Right atrium auricular region (tissue), 2 donors: ENCODE measurements at places on chromosomes 1 and 21.

DNA sequence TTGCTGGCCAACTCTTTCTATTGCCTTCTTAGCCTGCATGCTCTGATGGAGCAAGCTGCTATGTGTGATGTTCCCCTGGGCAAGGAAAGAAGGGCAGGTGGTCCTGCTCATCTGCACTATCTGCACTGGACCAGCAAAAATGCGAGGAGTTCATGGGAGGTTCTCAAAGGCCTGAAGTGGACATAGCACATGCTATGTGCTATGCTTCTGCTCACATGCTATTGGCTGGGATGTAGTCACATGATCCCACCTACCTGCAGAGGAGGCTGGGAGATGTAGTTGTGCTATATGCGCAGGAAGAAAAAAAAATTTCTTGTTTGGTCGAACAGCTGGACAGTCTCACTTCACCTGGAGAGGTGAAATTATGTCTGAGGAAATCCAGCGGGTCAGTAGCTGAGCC lies 587.7 kb downstream of the MATN1 start:
- no peak for DNase-seq

- no peak for DNase-seq
These were observed 85.2 kb downstream of the HHAT start for GRCh38 chr1:210413951-210414350.

DNA sequence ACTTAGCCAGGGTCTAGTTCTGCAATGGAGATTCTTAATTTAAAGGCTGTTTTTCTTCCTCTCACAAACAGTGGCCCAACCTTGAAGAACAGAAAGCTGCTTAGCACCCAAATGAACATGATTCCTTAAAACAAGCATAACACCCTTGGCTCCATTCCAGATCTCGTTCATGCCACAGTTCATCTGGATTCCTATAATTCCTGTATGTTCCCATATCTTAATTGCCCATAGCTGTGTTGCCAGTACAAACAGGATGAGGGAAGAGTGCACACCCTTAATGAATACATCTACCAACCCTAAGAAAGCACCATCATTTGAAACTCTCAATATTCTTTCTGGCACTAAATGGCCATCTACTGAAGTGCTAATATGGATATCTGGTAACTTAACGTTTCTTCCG lies 45.5 kb downstream of the TGFB2 start:
- no peak for DNase-seq

- no peak for DNase-seq
These were observed 1528.0 kb upstream of the TPTE start for GRCh38 chr21:8993284-8993942.

- DNase-seq: no peak
These were observed 10.4 kb downstream of the DLGAP3 start for GRCh38 chr1:34918977-34919561.

GRCh38 chr1:226403201-226404034 lies 4.5 kb downstream of the PARP1 start:
- DNase-seq: no peak

GRCh38 chr1:220819467-220820026 lies 32.8 kb downstream of the MTARC1 start:
- DNase-seq: no peak

- no peak for DNase-seq
These were observed 215.5 kb downstream of the CAMTA1 start for GRCh38 chr1:7000720-7001119.

DNA sequence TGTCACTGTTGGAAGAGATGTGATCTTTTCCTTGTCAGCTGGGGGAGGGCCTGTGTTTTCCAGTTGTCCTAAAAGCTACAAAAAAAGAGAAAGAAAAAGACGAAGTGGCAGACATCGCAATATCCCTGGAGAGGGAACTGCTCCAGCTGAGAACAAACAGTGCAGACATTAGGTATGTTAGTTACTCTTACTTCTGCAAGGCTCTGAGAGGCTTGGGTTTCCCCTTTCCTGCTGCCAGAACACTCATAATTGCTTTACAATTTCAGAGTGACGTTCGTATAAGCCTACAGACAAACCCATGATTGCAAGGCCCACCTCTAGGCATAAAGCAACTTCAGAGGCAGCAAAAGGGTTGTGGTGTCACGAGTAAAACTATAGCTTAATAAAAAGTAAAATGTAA lies 31.1 kb downstream of the CD160 start:
- no peak for DNase-seq

DNA sequence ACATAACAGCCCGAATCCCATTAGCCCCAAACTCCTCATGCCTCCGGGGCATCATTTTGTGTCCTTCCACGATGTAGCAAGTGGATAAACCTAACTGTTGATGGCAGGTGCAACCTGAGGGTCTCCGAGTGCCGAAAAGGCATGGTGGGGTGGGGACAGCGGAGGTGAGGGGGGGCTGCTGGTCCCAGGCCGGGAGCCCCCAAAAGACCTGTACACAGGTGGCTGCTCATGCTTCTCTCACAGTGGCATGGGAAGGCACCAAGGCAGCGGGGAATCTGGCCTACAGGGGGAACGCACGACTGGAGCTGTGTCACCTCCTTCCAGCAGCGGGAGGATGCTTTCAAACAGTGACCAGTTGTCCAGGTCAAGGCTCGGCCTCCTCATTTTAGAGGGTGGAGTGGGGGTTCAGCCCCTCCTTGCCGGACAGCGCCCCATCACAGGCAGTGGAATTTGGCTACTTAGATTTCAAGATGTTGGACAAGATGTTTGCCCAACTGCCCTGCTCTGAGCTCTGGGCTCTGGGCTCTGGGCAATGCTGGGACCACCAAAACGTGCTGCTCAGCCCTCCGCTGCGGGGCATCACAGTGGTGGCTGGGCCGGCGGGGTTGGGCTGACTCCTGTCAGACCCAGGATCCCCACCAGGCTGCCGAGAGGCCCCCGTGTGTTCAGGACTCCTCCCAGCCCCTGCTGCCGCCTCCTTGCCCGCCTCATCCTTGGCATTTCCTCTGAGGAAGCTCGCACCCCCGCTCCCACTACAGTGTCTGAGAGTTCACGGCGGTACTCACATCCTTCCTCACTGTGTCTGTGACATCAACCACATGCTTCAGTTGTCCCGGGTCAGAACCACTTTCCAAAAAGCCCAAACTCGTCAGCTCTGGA lies 7.6 kb downstream of the DNMT3L start:
- no peak for DNase-seq

DNA sequence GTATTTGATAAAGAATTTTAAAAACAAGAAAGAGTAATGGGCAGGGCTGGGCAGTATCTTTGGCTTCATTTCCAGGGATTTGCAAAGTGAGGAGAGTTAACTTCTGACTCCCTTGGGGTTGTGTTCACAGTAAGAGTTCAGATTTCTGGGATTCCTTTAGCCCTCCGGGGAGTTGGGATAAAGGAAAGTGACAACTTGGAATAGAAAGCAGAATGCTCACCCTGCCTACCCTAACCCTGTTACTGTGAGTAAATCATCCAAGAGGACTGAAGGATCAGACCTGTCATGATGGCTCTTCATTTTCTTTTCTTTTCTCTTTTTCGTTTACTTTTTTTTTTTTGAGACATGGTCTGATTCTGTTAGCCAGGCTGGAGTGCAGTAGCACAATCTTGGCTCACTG lies 76.1 kb downstream of the CACHD1 start:
- no peak for DNase-seq

DNA sequence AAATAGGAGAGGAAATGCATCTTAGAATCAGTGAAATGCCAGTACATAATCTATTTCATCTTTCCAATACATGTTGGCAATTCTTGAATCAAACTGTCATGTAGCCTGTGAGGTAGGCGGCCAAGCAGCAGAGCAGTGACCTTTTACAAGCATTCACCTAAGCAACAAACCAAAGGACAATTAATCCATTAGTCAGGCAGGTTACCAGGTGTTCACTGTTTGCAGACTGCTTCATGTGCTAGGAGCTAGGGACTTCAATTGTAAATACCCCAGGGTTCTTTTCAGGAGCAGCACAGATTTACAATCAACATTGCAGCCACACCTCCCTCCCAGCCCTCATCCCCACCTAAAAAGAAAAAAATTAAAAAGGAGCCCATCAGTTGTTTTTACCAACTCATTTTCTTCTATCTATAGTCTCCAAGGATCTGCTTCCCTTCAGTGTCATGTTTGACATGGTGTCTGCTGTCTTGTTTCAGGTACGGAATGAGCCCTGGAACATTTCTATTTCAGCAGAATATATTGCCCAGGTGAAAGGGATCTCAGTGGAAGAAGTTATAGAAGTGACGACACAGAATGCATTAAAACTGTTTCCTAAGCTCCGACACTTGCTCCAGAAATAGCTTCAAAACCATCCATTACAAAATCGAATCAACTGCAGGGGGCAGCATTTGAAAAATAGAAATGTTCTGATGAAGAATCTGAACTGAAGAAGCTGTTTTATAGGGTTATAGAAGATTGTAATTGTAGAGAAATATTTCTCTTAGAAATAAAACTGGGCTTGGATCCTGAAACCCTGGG lies 23.0 kb downstream of the TATDN3 start:
- no peak for DNase-seq

- DNase-seq: no peak
These were observed 403.0 kb downstream of the SRGAP2C start for GRCh38 chr1:121587777-121588176.

GRCh38 chr1:244727871-244728474 lies 75.0 kb downstream of the DESI2 start:
- DNase-seq: no peak

DNA sequence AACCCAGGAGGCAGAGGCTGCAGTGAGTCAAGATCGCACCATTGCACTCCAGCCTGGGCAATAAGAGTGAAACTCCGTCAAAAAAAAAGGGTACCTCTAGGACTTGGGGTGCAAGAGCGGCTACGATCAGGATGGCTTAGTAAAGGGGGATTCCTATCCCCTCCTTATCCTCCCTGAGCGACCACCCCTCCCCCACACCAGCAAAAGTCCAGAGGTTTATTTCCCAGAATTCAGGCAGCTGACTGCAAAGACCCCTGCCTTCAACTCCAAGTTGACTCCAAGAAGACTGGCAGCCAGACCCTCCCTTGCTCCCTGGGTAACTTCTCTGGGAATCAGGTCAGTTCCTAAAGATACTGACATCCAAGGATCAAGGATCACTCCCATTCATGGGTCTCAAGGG lies 12.4 kb upstream of the PRDM16 start:
- no peak for DNase-seq

- DNase-seq: no peak
These were observed 8.9 kb downstream of the KCNAB2 start for GRCh38 chr1:6054596-6054995.

DNA sequence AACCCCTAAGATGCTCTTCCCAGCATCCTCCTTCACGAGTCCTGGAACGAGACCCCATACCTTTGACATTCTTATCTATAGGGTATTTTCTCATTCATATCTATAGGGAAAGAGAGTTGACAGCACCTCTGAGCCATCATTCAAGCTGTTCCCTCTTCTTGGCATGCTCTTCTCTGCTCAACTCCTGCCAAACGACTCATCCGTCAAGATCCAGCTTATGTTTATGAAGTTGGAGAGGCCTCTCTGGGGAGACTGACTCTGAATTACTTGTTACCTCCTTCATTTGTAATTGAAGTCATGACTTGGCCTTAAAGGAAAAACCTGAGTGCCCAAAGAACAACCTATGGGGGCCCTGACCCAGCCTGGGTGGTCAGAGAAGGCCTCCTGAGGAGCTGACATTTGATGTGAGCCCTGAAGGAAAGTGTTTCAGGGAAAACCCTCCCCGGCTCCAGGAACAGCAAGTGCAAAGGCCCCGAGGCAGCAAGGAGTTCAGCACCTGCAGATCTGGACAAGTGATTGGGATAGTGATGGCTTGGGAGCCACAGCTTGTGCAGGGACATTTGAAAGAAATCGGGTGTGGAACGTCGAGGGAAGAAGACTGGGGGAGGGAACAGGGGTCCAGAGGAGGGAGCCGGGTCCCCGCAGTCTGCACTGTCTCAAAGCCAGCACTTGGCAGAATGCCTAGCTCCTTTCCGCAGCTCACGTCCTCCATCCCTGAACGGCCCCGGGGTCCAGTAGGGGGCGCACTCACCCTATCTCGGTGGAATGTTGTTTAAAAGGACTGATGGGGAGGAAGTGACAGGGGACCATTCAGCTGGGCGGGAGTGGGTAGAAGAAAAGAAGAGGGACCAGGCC lies 14.0 kb upstream of the CDA start:
- peak; percentile 90 for DNase-seq

- no peak for DNase-seq
These were observed 19.1 kb downstream of the CD84 start for GRCh38 chr1:160560045-160560705.

DNA sequence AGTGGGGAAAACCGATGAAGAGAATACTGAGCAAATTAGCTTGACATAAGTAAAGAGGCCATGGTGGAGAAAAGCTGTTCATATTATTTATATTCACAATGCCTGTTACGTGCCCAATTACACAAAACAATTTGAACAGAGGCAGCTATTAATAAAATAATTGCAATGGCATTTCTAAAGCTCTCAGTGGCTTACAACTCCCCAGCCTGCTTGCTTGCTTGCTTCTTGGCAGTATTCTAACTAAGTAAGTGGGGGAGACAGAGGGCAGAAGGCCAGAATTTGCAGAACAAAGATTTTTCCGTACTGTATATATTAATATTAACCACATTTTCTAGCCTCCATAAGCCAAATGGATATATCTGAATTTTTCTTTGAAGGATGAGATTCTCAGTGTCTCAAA lies 12.9 kb downstream of the PTPN14 start:
- DNase-seq: no peak

- no peak for DNase-seq
These were observed 17.1 kb downstream of the ARHGEF16 start for GRCh38 chr1:3471356-3472087.

- no peak for DNase-seq
These were observed 659 bp downstream of the FAF1 start for GRCh38 chr1:50959303-50959912.

- DNase-seq: no peak
These were observed 6.1 kb upstream of the RBP7 start for GRCh38 chr1:9990944-9991343.

- peak; percentile 81 for DNase-seq
These were observed 869 bp downstream of the NAV1 start for GRCh38 chr1:201539561-201540431.

GRCh38 chr1:108049178-108049819 lies 84.3 kb upstream of the VAV3 start:
- no peak for DNase-seq

GRCh38 chr1:89640440-89640839 lies 7.5 kb downstream of the LRRC8C start:
- no peak for DNase-seq

- DNase-seq: peak; percentile 64
These were observed 18.4 kb upstream of the COL6A2 start for GRCh38 chr21:46079352-46080170.

- DNase-seq: no peak
These were observed 1.4 kb downstream of the WDR26 start for GRCh38 chr1:224433041-224433691.

DNA sequence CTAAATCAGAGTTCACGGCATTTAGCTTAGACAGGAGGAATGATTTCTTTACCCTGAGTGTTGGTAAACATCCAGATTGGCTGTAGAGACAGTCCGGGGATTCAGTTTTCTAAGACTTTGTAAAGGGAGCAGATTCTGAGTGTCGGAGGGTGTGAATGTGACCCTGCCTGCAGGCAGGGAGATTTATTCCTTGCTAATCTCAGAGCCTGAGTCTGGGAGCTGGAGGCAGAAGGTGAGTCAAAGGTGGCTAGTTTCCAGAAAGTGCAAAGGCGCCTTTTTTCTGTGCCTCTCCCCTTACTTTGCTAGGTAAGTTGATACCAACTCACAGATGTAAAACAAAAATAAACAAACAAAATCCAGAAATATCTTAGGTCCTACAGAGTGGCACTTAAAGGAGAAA lies 11.7 kb downstream of the ATP1B1 start:
- DNase-seq: no peak
